Stimulated activated CD8-positive, alpha-beta memory T cell treated with anti-CD3 and anti-CD28 coated beads, Interleukin-7, amount 100 ng/mL, for 1 hour (primary cell): ENCODE measurements at places on chromosomes 1 and 21.

DNA sequence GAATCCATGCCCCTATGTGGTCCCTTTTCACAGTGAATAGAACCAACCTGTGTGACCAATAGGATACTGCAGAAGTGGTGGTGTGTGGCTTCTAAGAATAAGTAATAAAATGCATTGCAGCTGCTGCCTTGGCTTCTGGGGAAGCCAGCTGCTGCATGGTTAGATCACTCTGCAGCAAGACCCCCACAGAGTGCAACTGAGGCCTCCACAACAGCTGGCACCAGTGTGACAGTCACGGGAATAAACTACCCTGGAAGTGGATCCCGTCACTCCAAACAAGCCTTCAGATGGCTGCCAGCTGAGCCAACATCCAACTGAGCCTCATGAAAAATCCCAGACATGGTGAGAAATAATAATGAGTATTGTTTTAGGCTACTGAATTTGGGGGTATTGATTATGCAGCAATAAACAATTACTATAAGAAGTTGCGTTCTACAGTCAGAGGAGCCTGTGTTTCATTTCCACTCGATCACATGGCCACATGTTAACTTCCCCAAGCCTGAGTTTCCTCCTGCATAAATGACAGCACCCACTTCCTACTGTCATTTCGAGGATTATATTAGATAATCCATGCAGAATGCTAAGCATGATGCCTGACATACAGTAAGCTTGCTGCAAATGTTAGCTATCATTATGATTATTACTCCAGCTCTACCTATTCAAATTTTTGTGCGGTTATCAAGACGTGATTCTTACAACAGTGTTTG is 20.8 kb upstream of the COG2 start:
- no peak for DNase-seq

DNA sequence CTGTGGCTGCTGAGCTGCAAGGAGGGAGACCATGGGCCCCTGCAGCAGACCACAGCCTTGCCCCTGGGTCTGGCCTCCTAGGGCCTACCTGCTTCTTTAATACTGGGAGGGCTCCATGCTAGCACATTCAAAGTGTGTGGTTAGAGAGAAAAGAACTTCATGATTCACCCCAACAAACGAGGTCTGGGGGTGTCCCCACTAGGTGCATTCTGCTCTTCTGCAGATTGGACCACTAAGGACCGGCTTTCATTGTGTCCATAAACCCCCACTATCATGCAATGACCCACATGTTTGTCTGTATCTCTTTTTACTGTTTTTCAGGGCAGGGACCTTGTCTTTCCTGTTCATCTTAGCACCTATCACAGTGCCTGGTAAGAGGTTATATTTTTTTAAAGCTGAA is 185.4 kb downstream of the OMA1 start:
- no peak for DNase-seq

DNA sequence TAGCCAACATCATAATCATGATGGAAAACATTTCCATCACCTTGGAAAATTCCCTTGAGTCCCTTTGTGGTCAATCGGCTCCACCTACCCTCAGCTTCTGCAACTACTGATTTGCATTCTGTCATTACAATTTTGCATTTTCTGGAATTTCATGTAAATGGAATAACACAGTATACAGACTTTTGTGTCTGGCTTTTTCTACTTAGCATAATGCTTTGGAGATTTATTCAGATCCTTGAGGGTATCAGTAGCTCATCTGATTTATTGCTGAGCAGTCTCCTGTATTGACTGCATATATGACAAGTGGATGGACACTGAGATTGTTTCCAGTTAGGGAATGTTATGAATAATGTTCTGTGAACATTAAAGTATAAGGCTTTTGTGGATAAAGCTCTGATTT is 358.3 kb downstream of the USP25 start:
- DNase-seq: no peak

DNA sequence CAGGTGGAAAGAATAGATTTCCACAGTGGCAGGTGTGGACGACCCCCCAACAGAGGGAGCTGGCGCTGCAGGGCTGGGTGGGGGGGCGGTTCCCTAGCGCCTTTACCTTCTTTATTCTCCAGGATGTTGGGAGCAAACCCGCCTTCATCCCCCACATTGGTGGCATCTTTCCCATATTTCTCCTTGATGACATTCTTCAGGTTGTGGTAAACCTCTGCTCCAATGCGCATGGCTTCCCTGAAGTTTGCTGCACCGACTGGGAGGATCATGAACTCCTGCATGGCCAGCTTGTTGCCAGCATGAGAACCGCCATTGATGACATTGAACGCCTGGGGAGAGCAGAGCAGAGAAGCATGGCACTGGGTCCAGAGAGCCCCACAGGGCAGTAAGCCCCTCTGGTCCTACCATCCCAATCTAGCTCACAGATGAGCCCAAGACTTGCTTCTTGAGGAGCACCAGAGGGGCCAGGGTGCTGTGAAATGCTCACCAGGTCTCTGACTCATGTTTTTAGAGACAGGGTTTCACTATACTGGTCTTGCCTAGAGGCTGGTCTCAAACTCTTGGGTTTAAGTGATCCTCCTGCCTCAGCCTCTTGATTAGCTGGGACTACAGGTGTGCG is 12.2 kb downstream of the ENO1 start:
- no peak for DNase-seq

GRCh38 chr1:164767752-164768402 is 208.9 kb downstream of the PBX1 start:
- no peak for DNase-seq

GRCh38 chr1:166978821-166979220 is 3.5 kb upstream of the ILDR2 start:
- no peak for DNase-seq

DNA sequence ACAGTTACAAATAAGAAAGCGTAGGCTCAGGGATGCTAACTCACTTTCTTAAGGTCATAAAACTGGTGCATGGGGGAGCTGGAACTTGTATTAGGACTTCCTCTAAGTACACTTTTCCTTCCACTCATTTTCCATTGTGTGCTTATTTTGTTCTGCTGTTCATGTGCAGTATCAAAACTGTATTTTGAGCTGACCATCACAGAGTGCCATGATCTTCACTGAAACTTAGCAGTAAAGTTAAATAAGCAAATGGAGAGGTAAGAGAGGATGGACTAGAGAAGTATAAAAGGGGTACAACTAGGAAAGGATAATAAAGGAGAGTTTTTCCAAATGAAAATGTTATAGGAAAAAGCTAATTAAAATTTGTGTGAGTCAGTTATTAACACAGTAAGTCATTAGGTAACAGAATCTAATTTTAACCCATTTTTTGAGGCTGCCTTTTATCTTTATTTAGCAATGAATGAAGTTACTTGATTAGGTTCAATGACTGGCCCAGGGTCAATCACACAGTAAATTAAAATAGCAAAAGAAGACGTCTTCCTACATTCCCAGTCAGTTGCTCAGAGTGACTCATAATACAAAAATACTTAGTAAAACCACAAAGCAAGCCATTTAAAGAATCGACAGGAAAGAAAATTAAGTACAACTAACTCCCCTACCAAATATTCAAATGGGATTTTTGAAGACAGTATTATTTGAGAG is 165.8 kb upstream of the C1orf105 start:
- DNase-seq: no peak

DNA sequence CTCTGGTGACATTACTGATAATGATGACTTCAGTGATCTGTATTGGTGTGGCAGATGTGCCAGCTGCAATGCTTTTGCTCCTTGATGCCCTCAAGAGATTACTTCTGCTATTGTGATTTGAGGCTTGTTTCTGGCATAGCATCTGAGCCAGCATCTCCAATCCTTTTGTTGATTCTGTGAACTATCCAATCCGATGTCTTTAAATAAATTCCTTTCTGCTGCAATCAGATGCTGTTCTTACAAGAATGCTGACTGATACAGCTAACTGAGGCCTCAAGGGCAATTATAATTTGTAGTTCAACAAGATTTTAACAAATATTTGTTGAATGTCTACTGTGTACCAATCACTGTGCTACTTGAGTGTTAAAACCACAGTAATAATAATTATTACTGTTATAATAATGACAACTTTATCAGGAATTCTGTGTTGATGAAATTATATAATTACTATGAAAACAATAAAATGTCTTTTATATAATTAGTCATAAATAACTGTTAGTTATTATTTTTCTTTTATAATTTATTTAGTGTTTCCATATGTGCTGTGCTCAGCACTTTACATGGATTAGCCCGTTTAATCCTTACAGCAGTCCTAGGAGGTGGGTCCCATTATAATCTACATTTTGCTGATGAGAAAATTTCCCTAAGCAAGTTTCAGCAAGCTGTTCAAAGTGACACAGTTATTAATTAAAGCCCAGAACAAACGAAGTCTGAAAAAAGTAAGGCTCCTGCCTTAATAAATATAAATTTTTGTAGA is 308.2 kb downstream of the BRINP3 start:
- DNase-seq: no peak
